ENCODE measurements at places on chromosomes 5 and 9. TPM values are rescaled to one million over a fixed set of nuclear protein-coding genes. Genes with fewer than 3 reads are reported as not detected.
A peak's percentile ranks its signal among the peaks of the same experiment; 100 is the strongest.

GRCh38 chr9:36995927-36996705 is 38.0 kb downstream of the PAX5 start:
- ATAC-seq: peak; percentile 93

GRCh38 chr5:90558344-90559192 is at the start of gene ADGRV1:
Gene ADGRV1, plus strand, starts transcription at chr5:90558797. Its CDS starts 99 bp downstream, at chr5:90558896.
- ATAC-seq: peak; percentile 98

DNA sequence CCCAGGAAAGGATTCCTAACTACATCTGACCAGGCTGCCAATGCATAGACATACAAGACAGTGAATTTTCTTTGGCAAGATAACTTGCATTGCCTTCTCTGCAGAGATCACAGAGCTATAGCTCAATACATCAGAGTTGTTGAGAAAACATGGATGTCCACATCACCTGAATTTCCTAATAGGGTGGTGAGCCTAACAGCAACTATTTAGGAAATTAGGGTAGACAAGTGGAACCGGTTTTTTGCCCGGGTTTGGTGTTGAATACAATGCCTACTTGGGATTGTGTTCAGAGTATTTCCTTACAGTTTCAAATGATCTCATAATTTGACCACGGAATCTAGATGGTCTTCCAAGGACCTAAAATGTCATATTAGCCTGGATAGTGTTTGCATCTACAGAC is 262.7 kb downstream of the KIF4B start:
- ATAC-seq: no peak

- peak; percentile 61 for ATAC-seq
Observed at GRCh38 chr9:77876590-77876989, 155.0 kb downstream of the GNAQ start.

FOXD4L6 gene
- 0.47 TPM for total RNA-seq

C9orf152 gene
- total RNA-seq: 0.22 TPM

SVEP1 gene
- total RNA-seq: 0.22 TPM
